Ovary (tissue), 10 donors: ENCODE measurements at places on chromosomes 16 and 17. TPM values are rescaled to one million over a fixed set of nuclear protein-coding genes. Genes with fewer than 3 reads are reported as not detected.

Gene OR3A3
- total RNA-seq, result not detected

Gene TBC1D3E
- not detected for total RNA-seq

- no peak for DNase-seq
- no peaks in the 10 kb centered on the region for H3K4me1 ChIP-seq
- H3K4me3 ChIP-seq, result no peak overlapping the region
Observed at GRCh38 chr16:23699100-23699499, 13.9 kb downstream of the ERN2 start.

DNA sequence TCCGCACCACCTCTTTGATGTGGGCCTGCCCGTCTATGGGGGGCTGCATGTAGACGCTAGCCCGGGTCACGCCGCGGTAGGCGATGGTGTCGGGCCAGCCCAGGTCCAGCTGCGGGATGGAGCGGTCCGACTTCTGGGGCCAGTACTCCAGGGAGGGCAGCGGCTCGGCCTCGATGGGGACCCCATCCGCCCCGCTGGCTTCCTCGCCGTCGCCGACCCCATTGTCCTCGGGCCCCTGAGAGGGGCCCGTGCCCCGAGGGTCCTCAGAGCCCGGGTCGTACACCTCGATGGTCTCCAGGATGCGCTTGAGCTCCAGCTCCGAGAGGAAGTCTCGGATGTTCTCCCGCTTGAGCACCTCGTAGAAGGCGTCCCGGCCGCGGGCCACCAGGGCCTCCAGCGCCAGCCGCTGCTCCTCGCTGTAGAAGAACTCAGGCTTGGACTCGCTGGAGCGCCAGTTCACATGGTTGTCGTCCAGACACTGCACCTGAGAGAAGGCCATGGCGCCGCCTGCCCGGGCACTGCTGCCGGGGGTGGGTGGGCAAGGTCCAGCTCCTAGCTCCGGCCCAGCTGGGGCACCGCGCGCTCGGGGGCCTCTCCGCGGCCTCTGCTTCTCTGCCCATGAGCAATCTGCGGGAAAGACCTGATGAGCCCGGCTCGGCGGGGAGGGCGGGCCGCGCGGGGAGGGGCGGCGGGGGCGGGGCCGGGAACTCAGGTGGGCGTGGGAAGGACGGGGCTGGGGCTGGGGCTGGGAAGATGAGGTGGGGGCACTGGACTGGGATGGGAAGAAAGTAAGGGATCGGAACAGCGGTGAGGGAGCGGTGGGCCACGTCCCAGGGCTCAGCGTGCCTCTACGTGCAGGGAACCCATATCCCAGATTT, 782 bp downstream of the FAM83G start:
- H3K4me1 ChIP-seq, result no peaks in the 10 kb centered on the region
- peak overlapping the region; percentile 64 for H3K4me3 ChIP-seq
- DNase-seq, result peak; percentile 57
- H3K27ac ChIP-seq, result no peak overlapping the region

- H3K27ac ChIP-seq, result no peak overlapping the region
- no peaks in the 10 kb centered on the region for H3K27me3 ChIP-seq
- DNase-seq, result peak; percentile 78
- no peak overlapping the region for H3K4me3 ChIP-seq
- H3K4me1 ChIP-seq, result peaks cover 10% of the 10 kb centered on the region
Observed at GRCh38 chr17:17792551-17793377, 44.0 kb downstream of the SREBF1 start.
